IPS DF 6.9 (cell line): ENCODE measurements at places on chromosomes 7 and 10.

DNA sequence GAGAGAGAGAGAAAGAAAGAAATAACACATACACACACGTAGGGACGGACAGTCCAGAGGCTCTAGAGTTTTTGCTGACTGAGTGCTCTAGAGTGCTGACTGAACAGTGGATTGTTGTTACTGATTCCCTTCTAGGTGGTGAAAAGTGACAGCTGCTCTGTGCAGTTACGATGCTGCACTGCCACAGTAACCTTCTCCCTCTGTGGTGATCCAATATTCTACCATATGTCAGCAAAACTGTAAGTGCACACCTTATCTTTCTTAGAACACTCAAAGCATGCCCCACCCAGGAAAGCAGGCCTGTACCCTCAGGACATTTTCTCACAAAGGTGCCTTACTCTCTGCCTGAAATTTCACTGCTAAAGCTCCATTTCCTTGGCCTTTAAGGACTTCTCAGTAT is 1023.5 kb downstream of the TYW1 start:
- DNase-seq: no peak

DNA sequence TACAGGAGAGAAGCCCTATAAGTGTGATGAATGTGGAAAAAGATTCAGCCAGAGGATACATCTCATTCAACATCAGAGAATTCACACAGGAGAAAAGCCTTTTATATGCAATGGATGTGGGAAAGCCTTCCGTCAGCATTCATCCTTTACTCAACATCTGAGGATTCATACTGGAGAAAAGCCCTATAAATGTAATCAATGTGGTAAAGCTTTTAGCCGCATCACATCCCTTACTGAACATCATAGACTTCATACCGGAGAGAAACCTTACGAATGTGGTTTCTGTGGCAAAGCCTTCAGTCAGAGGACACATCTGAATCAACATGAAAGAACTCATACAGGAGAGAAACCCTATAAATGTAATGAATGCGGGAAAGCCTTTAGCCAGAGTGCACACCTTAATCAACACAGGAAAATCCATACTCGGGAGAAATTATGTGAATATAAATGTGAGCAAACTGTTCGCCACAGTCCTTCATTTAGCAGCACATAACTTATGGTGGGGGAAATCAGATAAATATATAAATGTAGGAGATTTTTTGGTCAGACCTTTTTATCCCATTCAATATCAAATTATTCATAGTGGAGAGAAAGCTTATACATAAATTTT is 12.1 kb upstream of the MRPS17 start:
- no peak for DNase-seq

- no peak for DNase-seq
Observed at GRCh38 chr7:75804705-75805104, 8.9 kb downstream of the CCL24 start.

GRCh38 chr7:150380463-150380862 is 1.3 kb downstream of the ZNF775 start:
- DNase-seq: no peak

DNA sequence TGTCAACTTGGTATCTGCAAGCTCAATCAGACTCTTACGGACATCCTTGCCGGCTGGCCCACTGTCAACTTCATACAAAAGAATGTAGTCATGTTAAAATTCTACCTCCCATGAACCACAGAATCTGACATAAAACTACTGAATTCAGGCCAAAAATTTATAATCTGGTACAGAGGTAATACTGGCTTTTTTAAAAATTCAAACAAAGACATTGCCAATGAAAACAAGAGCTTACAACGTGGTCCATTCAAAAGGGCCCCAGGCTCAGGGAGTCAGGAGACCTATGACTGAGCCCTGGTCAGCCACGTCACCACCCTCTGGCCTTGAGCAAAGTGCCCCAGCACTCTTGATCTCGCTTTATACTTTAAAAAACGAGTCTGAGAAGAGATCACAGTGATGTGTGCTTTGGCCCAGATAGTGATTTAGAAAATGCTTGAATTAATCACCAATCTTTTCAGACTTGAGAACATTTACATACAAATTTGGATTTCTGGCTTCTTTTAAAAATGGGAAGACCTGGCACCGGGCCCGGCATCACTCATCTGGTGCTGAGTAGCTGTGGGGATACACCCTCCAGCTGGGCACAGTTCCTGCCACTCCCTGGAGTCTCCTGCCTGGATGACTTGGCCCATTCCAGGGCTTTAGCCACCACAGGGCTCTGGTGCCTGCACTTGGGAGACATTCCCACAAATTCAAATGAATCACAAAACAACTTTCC is 94.1 kb downstream of the PIP4K2A start:
- DNase-seq: no peak

GRCh38 chr7:255721-256361 is 34.1 kb upstream of the FOXL3 start:
- DNase-seq: no peak

GRCh38 chr10:108574233-108574632 is 1349.1 kb downstream of the XPNPEP1 start:
- no peak for DNase-seq

GRCh38 chr7:100694098-100694745 is at the start of gene GIGYF1:
Gene GIGYF1, minus strand, starts transcription at chr7:100694250. Its CDS starts 6,012 bp downstream, at chr7:100688238.
- no peak for DNase-seq

GRCh38 chr10:126222736-126223511 is 165.4 kb downstream of the ADAM12 start:
- no peak for DNase-seq

DNA sequence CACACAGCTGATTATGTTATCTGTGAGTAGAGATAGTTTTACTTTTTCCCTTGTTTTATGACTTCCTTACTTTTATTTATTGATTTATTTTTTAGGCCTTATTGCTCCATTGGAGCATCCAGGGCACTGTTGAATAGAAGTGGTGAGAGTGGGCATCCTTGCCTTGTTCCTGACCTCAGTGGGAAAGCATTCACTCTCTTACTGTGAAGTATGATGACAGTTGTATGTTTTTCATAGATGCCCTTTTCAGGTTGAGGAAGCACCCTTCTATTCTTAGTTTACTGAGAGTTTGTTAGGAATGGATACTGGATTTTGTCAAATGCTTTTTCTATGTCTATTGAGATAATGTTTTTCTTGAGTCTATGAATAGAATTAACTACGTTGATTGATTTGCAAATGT is 88.6 kb downstream of the XRCC2 start:
- DNase-seq: no peak

GRCh38 chr7:130367088-130367755 is 13.1 kb upstream of the CPA1 start:
- DNase-seq: no peak

DNA sequence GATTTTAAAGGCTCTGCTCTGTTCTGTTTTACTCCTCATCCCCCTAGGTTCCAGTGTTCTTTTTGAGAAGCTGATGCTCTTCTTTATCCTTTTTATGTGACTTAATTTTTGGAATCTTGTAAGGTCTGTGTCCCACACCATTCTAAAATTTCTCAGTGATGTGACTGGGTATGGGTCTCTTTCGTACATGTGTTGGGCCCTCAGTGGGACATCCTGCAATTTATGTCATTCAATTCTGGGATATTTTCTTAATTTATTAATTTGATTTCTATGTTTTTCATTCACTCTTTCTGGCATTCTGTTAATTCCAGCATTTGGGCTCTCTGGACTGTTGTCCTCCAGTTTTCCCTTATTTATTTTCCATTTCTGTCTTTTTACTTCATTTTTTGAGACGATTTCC is 19.4 kb downstream of the CCDC126 start:
- DNase-seq: no peak

DNA sequence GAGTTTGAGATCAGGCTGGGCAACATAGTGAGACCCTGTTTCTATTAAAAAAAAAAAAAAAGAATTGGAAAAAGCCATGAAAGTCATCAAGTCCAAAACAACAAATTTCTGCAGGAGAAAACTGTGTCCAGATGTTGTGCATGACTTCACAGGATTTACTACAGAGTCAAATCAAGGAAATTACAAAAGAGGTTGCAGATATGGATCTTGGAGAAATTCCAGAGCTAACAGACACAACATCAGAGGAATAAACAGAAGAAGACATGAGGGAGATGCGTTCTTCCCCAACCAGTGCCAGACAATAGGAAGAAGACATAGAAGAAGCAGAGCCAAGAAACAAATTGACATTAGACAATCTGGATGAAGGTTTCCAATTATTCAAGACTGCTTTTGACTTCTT is 24.3 kb upstream of the KCNIP2 start:
- no peak for DNase-seq

- DNase-seq: no peak
Observed at GRCh38 chr7:32957326-32958045, at the start of gene FKBP9. Gene FKBP9, plus strand, starts transcription at chr7:32957440. Its CDS starts 134 bp downstream, at chr7:32957574.

DNA sequence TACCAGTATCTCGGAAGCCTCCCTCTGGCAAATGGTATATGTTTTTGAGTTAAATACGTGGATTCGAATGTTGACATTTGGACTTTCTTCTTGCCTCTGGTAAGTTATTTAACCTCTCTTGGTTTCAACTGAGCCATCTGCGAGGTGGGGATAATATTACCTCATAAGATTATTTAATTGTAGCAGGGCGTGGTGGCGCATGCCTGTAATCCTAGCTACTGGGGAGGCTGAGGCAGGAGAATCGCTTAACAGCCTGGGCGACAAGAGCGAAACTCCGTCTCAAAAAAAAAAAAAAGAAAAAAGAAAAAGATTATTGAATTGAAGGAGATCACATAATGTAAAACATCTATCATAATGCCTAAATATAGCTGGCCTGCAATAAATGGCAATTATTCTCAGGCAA is 396 bp upstream of the TAF5 start:
- DNase-seq: no peak

DNA sequence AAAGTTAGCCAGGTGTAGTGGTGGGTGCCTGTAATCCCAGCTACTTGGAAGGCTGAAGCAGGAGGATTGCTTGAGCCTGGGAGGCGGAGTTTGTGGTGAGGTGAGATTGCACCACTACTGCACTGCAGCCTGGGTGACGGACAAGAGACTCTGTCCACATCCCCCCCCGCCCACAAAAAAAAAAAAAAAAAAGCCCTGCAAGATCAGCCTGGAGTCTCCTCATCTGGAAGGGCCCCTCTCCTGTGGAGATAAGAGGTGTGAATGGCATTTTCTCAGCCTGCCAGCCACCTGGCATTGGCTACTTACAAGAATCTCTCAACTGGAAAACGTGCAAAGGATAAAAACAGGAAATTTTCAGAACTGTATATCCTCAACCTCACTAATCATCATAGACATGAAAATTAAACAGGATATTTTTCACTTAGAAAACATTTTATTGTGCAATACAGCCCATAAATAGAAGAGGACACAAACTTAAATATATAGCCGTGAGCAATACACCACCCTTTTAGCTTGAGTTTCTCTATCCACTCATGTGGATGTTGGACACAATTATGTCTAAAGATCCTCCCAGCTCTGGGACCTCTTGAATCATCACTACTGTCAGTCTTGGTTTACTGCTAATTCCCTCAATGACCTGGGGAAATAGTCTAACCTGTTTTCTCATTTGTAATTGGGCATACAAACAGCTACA is 11.3 kb upstream of the TSPAN15 start:
- DNase-seq: no peak

- DNase-seq: no peak
Observed at GRCh38 chr7:92626281-92626809, 36.2 kb upstream of the FAM133B start.

DNA sequence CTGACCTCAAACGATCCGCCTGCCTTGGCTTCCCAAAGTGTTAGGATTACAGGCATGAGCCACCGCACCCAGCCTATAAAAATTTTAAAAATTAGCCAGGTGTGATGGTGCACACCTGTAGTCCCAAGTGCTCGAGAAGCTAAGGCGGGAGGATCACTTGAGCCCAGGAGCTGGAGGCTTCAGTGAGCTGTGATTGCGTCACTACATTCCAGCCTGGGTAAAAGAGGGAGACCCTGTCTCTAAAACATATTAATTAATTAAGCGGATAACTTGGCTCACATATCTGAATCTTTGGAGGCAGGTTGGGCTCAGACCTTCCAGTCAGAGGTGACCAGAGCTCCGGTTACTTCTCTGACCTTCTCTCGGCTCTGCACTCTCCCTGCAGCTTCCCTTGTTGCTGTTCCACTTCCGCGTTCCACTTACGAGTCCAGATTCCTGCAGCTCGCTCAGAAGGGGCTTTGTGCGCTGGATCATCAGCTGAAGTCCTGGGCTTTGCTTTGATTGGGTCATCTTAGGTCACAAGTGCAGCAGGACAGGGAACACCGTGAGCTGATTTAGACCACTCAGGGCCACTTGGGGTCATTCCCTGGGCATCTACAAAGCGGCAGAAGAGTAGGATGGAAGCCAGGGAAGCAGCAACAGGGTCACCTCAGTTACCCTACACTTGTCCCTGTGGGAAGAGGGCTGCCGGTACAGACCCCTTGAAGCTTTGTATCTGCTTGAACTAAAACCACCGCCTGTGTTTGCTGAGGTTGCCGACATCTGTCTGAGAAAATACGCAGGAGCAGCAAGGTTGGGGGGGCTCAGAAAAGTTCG is 2.0 kb upstream of the ARPC1B start:
- no peak for DNase-seq

- DNase-seq: no peak
Observed at GRCh38 chr7:132882714-132883428, 199.0 kb downstream of the CHCHD3 start.

- DNase-seq: no peak
Observed at GRCh38 chr10:43570971-43571370, 3.4 kb downstream of the ZNF239 start.

GRCh38 chr10:130350996-130351395 is 214.8 kb downstream of the GLRX3 start:
- no peak for DNase-seq
